ENCODE measurements at places on chromosomes 2 and 18.

DNA sequence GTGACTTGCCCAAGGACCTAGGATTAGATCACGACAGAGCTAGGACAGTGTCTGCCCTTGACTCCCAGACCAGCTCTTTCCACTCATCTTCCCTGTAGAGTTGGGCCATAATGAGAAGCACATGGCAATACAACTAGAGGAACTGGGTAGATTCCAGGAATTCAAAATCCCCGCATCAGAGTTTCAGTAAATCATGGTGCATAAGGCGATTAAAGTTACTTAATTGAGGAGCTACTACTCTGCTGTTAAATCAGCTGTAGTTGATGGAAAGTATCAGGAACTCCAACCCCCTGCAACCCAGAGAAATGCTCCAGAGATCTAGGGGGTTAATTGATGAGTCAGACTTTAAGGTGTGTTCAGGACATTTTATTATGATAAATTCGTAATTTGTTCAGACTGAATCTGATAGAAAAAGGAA, 5.7 kb downstream of the ANTXR1 start:
- no peak for DNase-seq

- no peak for DNase-seq
Measured at GRCh38 chr2:133457861-133458260, 110.4 kb downstream of the NCKAP5 start.

- DNase-seq: no peak
Measured at GRCh38 chr18:22684268-22684667, 248.9 kb upstream of the RBBP8 start.

DNA sequence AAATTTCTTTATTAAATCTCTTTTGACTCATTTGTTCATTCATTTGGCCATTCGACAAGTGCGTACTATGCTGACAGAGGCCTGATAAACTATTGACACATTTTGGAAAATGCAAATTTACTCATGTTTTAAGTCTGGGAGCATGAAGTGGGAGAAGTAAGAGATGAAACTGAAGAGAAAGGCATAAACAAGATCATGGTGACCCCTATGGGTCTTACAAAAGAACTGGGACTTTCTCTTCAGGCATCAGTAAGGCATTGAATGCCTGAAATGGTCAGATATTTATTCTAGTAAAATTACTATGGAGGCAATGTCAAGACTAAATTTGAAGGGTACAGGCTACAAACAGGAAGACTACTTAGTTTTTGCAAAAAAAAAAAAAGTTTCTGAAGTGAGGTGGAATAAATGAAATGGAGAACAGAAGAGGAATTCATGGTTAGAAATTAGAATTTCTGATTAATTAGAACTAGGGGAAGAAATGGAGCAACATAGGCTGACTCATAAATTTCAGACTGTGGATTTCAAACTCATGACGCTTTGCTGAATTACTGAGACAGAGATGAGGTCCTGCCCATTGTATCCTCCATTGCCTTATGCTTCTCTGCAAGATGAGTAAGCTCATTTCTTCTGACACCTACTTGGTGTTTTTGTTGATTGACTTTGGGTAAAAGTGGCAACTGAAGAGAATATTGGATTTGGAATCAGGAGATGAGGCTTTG, 32.7 kb downstream of the VSNL1 start:
- DNase-seq: no peak

GRCh38 chr2:170895023-170895757, 33.9 kb upstream of the GORASP2 start:
- no peak for DNase-seq

GRCh38 chr18:69785466-69785865, 162.2 kb downstream of the CD226 start:
- no peak for DNase-seq

Measured in NCI-H774 (cell line).